ENCODE measurements at places on chromosomes 6 and 20. TPM values are rescaled to one million over a fixed set of nuclear protein-coding genes. Genes with fewer than 3 reads are reported as not detected.

- DNase-seq = no peak
Measured at GRCh38 chr20:934186-934840, 18.2 kb upstream of the ANGPT4 start.

GRCh38 chr6:16539086-16539931, 222.0 kb downstream of the ATXN1 start:
- no peak for DNase-seq

DNA sequence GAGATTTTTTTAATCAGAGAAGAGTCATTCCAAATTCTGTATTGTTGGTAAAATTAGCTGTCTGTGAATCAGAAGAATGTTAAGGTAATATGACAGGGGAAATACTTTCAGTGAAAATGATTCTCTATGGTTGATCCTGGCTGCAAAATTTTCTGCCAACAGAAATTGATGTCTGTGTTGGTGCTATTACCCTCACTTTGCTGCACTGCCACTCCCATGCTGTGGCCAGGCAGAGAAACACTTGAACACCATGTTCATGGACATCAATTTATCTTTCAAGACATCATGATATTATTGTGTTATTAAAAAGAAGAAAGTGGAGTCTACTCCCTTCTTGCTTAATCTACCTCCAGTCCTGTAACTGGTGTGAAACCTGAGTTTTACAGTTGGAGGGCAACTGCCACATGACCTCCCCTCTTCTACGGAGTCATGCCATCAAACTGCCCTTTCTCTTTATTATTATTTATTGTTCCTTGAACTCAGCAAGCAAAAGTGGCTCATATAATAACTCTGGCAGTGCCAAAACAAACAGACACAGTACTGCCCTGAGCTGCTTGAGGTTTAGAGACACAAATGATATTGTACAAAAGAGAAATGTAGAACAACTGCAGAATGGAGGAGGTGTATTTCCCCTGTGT, 288.0 kb upstream of the JAG1 start:
- DNase-seq = no peak

DNA sequence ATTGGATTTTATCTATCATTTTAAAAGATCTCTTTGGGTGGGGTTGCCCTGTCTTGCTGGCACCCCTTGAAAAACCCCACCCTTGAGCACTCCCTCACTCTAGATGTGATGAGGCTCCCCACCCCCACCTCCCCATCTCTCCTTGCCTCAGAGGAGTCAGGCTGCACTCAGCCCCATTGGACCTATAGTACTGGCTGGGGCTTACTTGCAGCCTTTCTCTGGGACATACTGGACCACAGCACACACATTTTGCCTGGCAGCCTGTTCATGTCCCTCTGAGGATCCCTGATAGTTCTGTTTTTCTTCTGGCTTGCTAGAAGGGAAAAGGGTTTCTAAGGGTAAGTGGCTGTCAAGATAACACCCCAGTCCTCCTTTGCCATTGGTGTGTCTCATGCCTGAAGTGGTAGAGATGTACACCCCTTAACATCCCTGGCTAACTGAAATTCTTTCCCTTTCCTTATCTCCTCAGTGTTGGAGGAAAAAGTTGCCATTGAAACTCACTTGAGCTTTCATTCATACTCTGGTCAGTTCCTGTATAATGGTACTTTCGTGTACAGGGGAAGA, 553.4 kb upstream of the CITED2 start:
- DNase-seq = no peak

DNA sequence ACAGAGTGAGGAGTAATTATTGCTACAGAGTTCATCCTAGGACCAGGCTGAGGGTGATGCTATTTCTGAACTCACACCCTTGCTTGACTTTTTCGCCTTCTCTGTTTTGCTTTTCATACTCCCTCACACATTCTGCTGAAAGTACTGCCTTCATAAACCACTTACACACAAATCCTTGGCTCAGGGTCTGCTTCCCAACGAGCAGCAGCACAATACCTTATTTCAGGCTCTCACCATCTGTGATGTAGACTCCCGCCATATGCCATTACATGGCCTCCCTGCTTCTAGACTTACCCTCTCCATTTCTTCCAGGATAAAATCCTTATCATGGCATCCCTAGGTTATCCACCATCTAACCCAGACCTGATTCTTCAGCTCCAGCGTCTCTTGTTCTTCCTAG, 321.3 kb upstream of the SPTLC3 start:
- DNase-seq = no peak

DNA sequence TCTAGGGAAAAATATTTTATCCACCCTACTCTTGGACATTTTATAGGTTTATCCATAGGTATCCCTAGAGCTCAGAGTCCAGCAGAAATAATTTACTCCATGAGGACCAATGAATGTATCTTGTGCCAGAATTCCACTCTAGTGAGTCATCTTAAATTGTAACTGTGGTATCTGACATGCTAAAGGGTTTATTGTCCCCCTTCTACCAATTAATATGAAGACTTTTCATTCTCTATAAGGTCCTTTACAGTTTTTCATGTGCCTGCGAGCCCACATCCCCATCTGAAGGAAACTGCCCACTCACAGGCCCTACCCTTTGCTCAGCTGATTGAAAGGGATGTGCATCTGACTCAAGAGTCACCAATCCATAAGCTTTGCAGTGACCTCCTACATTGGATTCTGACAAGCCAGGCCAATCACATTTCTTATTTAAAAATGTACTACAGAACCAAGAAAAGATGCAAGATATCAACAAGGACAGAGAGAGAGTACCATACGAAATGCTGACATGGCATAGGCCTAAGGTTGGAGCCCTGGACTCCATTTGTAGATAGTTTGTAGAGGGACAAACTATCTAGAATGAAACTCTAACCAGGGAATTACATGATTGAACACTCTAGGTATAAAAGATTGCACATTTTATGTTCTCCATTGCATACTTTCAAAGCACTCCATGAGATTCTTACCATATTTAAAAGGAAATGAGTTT, 93.4 kb upstream of the DEFB112 start:
- no peak for DNase-seq

GRCh38 chr20:48003021-48003420, 217.7 kb upstream of the SULF2 start:
- no peak for DNase-seq

- no peak for DNase-seq
Measured at GRCh38 chr6:48986845-48987244, 476.2 kb downstream of the MMUT start.

The TNF gene
- total RNA-seq = 0.27 TPM

The OR2H1 gene
- total RNA-seq = not detected

The SIM1 gene
- total RNA-seq = under 0.01 TPM

The SLC32A1 gene
- 0.54 TPM for total RNA-seq

The MROH8 gene
- total RNA-seq = 2.2 TPM

Data from hematopoietic multipotent progenitor cell (in vitro differentiated cells).